ENCODE measurements at places on chromosomes 11 and 22. TPM values are rescaled to one million over a fixed set of nuclear protein-coding genes. Genes with fewer than 3 reads are reported as not detected.

Gene CALCA
- total RNA-seq: 6.0 TPM

Gene C11orf21
- total RNA-seq: not detected

Gene BIK
- 28.5 TPM for total RNA-seq

Gene RCE1
- total RNA-seq: 45.2 TPM

Gene LRRN4CL
- not detected for total RNA-seq

Gene CSF2RB
- 1.1 TPM for total RNA-seq

Gene LAYN
- total RNA-seq: 28.7 TPM

Gene RBMXL2
- 0.21 TPM for total RNA-seq

DNA sequence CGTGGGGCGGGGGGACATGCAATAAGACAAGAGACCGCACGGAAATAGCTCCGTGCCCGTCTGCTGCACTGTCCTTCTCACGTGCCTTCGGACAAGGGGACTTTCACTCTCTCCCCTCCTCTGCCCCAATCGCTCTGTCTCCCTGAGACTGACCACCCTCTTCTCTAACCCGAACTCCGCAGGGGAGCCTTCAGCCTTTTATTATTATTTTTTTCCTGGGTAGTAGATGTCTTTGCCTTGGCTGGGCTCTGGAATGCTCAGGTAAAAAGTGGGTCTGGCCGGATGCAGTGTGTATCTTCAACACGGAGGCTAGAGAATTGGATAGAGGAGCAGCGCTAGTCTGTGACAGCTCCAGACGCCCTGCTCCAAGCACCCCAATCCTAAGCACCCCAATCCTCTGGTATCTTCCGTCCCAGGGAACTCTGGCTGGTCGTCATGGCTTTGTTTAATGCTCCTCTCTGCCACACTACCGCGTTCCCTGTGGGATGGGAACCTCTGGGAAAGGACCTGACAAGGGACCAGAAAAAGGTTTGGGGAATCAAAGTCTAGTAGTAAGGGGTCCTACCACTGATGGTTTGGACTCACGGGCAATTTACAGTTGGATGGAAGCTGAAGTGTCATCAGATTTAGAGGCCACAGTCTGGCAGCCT is 25.1 kb upstream of the ROBO3 start:
- no peak for DNase-seq

DNA sequence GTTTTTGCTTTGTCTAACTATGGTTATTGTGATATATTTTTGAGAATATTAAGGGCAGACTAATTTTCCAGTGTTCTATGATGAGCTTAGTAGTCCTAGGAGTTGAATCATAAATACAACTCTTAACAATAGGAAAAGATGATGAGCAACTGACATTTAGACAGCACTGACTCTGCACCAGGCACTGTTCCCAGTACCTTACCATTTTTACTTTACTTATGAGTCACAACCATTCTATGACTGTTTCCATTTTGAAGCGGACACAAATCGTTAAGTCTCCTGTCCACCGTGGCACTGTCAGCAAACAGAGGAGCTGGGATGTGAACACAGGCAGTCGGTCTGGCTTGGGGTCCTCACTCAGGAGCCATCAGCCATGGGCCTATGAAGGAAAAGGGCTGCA is 3.4 kb upstream of the SCGB2A2 start:
- no peak for DNase-seq

DNA sequence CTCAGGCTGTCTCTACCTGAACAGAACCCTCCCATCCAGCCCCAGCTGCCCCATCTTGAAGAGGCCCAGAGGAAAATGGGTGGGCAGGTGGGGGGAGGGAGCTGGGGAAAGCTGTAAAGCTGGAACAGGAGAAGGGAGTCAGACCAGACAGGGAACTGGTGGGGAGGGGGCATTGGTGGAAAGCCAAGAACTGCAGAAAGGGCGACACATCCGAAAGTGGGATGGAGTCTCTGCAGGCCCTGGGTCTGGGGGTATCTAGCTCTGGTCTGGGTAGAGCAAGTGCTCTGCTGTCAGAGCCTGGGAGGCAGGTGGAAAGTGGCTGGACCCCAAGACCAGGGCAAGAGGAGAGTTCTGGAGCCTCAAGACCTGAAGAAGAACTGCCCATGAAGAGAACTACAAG is 7.7 kb downstream of the TMPRSS13 start:
- no peak for DNase-seq

DNA sequence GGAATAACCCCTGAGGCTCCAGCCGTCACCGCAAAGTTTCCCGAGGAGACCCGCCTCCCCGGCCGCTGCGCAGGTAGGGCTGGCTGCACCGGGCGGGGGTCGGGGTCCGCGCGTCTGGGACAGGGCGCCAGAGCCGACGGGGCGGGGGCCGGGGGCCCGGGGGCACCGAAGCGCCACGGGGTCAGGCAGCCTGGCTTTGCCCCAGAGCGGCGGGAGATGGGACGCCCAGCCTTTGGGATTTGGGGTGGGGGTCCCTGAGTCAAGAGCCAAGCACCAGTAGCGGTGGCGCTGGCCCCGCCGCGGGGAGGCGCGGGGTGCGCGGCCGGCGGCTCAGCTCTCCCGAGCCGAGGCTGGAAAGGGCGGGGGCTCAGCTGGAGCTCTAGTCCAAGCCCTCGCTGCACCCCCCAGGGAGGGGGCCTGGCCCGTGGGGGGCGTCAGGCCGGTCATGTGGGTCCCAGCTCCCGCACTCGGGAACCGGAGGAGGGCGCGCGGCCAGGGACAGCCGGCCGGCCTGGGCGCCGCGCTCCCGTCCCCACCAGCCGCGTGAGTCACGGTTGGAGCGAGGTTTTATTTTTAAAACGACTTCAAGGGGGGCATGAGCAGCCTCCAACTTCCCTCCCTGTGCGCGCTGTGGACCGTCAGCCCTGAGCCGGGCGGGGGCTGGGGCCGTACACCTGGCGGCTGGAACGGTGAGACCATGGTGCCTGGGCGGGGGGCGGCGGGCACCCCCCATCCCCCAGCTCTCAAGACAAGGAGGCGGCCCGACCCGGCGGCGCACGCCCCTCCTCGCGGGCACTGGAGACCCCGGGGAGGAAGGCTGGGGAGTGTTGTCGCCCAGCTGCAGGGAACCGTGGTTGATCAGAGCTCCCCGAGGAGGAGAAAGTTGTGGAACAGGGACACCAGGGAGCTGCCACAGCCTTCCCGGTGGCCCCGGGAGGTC is 626 bp downstream of the FLRT1 start:
- no peak for DNase-seq

GRCh38 chr11:120261321-120261720 is 21.4 kb downstream of the POU2F3 start:
- DNase-seq: no peak

DNA sequence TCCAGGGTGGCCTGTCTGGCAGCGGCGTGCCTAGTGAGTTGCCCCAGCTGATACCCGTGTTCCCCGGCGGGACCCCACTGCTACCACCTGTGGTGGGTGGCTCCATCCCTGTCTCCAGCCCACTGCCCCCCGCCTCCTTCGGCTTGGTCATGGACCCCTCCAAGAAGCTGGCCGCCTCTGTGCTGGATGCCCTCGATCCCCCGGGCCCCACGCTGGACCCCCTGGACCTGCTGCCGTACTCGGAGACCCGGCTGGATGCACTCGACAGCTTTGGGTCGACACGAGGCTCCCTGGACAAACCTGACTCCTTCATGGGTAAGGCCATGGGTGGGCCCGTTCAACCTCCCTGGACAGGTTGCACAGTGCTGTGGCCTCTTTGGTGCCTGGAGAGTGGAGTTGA is 38.5 kb downstream of the ZC3H7B start:
- DNase-seq: no peak

DNA sequence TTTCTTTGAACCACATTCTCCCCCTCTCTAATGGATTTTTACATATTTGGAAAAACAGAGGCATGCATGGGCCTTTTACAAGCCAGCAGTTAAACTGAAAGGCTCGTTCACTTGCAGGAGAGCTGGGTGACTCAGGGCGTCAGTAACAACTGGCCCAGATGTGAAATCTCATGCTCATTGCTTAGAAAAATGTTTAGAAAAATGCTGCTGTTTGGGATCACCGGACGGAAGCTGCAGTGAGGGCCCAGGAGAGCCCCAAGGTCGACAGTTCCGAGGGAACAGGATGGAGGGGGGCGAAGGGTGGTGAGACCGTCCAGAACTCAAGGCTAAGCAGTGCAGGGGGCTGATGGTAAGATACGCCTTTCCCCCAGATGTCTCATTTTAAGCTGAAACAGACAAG is 41.7 kb upstream of the SMTN start:
- DNase-seq: no peak

GRCh38 chr22:39595622-39596172 is 25.1 kb downstream of the CACNA1I start:
- DNase-seq: no peak

GRCh38 chr22:20627432-20627831 is 120.0 kb downstream of the MED15 start:
- DNase-seq: no peak

DNA sequence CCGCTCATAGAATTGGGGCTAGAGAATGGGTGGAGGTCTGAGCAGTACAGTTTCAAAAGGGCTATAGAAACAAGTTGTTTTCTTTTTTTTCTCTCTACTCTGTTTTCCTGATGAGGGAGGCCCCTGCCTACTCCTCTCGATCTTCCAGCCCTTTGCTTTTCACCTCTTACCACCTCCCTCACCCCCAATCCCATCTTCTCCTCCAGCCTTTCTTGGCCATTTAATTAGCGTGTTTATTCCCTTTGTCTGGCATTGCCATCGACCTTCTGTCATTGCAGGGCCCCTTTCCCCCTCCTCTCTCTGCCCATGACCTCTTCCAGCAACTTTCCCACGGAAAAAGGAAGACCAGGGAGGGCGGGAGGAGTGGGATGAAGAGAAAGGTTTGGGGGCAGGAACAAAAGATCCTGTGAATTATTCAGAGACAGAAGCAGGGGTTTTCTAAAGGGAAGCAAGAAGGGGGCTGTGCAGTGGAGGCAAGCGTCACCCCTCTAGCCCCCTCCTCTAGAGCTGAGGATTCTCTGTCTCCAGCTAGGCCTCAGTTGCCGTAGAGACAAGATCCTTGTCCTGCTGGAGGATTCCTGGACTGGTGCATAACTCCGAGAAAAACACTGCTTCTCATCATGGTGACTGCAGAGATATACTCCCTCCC is 12.9 kb downstream of the DTX4 start:
- no peak for DNase-seq

DNA sequence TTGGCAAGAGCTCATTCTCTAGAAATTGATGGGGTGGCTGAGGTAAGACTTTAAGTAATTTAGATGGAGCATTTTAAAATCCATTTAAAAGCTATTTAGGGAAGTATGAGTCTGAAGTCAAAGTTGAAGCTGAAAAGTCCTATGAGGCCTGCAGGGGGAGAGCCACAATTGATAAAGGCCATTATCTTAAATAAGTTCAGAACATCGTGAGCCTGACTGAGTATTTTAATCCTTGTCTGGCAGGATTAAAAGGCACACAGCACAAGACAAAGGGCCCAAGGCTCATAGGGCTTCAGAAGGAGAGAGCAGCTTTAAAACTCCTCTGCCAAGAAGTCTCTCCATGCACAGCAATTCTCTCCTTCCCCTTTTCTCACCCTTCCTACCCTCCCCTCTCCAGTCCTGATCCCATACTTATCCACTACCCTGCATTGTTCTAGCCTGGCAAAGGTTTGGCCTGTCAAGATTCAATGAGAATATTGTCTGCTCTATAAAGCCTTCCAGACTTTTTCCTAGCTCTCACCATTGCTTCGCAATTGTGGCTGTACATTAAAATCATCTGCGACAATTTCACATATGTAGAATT is 1312.9 kb downstream of the FAM181B start:
- no peak for DNase-seq

DNA sequence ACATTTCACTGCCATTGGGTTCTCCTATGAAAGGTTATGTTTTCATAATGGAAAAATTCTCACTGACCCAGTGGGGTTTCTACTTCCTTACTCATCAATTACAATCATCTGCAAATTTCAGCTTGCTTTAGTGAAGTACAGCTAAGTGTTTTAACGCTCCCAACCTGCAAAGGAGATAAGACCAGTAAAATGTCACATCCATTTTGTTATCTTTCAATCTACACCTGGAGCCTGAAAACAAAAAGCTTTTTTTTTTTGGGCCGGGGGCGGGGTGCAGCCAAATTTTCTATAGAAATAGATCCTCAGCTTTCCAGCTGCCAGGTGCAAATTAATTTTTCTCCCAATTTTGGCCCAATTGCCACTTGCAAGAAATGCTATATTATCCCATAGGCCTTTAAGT is 40.6 kb downstream of the CADM1 start:
- no peak for DNase-seq

GRCh38 chr11:46116007-46116711 is 5.1 kb downstream of the PHF21A start:
- no peak for DNase-seq

- DNase-seq: no peak
These were observed 11.0 kb upstream of the CERK start for GRCh38 chr22:46748908-46749675.

DNA sequence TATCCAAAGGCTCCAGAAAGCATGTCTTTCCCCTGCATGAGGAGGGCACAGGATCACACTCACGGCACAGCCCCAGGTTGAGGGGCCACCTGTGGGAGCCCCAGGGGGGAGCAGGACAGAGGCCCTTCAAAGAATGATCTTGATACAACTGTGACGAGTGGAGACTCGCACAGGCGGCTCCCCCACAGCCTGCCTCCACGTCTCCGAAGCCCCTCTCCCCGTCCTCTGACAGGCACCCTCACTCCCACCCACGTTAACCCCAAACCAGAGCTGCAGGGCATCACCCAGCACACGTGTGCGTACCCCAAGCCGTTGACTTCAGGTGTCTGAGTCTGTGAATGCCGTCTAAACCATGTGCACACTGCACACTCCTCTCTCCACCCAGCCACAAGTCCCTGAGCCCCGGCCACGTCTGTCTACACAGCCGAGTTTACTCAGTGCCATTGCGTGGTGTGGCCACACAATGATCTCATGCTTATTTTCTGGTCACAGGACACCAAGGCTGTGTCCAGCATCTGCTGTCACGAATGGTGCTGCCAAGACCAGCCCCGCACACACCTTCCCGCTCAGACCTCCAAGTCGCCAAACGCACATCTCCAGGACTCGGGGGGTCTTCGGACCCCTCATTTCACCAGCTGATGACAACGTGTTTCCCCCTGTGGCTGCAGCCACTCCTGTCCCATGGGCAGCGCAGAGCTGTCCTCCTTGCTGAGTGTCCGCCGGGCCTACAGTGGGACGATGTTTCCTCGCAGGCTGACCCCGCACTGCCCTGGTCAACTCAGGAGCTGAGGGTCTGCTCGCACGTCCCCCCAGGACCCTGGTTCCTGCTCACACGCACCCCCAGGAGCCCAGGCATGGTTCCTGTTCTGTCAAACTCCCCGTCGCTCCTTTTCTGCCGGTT is 251.2 kb downstream of the BRD1 start:
- DNase-seq: no peak

GRCh38 chr22:29260601-29261315 is 7.0 kb downstream of the RHBDD3 start:
- no peak for DNase-seq

DNA sequence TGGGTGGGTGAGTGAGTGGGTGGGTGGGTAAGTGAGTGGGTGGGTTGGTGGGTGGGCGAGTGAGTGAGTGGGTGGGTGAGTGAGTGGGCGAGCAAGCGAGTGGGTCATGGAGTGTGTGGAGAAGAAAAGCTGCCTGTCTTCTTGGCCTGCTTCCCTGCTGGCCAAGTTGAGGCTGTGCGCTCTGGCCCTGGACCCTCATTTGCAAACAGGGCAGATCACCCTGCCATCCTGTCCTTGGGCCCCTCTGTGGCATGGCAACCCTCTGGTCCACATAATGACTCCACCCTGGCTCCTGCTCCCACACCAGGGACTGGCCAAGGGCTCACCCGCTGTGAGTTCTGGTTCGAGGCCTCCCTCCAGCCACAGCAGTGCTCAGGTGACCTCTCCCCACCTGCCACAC is 35.1 kb downstream of the CAPN1 start:
- DNase-seq: no peak

All from kidney epithelial cell (primary cell).